ENCODE measurements at places on chromosomes 1 and 21.

- DNase-seq = no peak
Observed at GRCh38 chr21:39121600-39122355, 61.5 kb downstream of the PSMG1 start.

- no peak for DNase-seq
Observed at GRCh38 chr1:30822006-30822405, 64.4 kb upstream of the LAPTM5 start.

GRCh38 chr1:100469578-100469977, 68.4 kb upstream of the GPR88 start:
- DNase-seq = no peak

- no peak for DNase-seq
Observed at GRCh38 chr1:178477841-178478240, 18.9 kb downstream of the CLEC20A start.

DNA sequence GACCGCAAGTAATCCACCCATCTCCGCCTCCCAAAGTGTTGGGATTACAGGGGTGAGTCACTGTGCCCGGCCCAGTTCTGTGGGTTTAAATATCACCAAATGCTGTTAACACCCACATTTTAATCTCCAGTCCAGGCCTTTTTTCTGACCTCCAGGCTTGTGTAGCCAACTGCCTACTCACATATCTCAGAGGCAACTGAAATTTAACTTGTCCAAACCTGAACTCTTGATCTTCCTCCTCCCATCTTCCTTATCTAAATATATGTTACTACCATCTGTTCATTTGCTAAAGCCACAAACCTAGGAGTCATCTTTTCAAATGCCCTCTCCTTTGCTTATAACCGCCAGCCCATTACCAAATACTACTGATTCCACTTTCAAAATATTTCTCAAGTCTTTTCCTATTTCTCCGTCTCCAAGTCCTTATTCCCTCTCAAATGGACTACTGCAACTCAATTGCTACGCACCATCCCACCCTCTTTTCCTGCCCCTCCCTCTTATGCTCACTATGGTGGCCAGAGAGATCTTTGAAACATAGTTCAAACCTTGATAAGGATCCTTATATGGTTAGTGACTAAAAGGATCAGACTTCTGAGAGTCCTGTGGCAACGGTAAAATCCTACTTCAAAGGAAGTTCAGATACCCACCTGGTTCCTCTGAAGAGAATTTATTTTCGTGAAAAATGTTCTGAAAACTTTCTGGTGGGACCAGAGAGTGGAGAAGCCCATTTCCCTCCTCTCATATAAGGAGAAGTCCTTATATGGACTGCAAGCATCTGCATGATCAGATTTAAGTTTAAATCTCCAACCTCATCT, 78.5 kb upstream of the CDC42BPA start:
- DNase-seq = no peak
